DMS79 (cell line): ENCODE measurements at places on chromosomes 13 and 19.

- no peak for DNase-seq
Measured at GRCh38 chr19:963486-963951, 20.6 kb upstream of the WDR18 start.

DNA sequence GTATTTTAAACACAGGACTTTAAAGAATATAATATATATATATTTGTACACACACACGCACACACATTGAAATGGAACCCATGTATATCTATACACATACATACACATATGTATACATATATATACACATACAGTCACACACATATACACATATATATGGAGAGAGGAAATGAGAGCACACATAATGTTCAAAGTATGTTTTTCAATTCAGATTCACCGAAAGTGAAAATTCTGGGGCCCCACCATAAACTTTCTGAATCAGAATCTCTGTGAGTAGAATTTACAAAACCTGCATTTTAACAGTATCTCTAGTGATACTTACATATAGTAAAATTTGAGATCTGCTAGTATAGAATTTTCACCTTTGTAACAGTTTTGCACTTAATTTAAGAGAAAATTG, 60.4 kb upstream of the OBI1 start:
- no peak for DNase-seq

DNA sequence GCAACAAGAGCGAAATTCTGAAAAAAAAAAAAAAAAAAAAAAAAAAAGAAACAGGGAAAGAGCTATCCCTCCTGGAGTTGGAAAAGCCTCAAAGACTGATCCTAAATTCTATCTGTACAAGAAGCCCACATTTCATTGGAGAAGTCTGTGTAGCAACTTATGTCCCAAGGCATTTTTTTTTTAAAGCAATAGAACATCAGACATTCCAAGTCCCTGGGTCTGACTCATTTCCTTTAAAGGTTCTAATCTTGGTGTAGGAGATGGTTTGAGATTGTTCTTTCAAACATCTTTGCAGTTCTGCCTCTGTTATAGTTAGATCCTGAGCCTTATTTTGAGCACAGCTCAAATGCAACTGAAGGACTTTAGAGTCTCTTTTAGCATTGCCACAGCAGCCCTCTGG, 706.5 kb upstream of the MIR17HG start:
- no peak for DNase-seq

- peak; percentile 78 for DNase-seq
Measured at GRCh38 chr19:45404557-45405434, at the start of gene PPP1R13L. Gene PPP1R13L (minus strand): TSS chr19:45405069. CDS start chr19:45398318, 6,751 bp downstream.

GRCh38 chr19:46723023-46723461, 6.1 kb upstream of the PRKD2 start:
- DNase-seq = no peak

DNA sequence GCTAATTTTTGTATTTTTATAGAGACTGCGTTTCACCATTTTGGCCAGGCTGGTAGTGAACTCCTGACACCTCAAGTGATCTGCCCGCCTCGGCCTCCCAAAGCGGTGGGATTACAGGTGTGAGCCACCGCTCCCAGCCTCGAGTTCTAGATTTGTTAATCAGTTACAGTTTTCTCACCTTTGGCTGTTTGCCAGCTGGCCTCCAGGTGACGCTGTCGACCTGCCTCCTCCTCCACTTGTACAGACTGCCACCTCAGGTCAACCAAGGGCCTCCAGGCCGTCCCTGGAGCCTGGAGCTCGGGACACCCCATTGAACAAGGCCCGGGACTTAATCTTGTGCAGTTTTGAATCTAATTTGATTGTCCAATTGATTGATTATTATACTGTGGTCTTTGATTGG, 45.5 kb downstream of the IER2 start:
- DNase-seq = no peak

DNA sequence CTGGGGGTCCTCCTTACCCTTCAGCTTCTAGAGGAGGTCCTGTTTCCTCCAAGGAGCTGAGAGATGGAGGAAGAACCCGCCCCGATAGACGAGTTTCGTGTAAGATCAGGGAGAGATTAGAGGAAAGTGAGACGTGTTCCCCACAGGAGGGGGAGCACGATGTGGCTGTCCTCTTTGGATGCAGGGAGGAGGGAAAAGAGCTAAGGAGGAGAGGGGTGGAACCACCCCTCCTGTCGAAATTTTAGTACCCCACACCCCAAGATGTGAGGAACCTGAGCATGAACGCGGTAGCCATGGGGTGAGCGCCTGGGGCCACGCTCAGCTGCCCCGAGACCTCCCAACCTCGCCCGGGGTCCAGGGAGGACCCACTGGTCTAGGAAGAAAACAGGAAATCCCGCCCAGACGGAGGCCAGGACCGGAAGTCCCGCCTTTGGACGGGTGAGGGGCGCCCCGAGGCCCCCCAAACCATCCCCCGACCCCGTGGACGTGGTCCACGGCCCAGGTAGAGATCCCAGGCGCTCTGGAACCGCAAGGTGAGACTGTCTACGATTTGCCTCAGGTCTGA, 1.2 kb downstream of the AKT1S1 start:
- DNase-seq = no peak

DNA sequence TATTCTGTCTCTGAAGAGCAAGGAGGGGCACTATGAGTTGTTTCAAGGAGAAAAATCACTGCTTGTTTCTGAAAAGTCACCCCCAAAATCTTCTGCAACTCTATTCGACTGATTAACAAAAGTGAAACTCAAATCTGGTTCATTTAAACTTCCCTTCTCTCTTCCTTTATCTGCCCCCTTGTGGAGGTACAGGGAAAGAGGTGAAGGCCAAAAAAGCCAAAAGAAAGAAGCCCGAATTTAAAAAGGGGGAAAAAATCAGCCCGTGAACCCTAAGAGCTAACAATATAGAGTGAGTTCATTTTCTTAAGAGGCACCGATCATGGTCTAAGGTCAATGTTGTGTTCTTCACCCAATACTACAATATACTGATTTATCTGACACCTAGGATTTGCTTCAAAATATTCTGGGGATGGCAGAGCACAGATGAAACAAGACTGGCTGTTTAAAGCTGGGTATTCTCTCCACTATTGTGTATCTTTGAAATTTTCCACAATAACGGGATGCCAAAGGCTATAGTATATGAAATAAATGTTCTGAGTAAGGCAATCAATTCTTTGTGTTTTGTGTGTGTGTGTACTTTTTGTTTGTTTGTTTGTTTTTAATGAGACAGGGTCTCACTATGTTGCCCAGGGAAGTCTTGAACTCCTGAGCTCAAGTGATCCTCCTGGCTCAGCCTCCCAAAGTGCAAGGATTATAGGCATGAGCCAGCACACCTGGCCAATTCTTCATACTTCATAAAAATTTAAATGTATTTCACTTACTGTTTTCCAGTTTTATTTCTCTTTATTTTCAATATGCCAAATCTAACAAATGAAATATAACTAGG, 55.0 kb upstream of the EEF1AKMT1 start:
- DNase-seq = no peak

DNA sequence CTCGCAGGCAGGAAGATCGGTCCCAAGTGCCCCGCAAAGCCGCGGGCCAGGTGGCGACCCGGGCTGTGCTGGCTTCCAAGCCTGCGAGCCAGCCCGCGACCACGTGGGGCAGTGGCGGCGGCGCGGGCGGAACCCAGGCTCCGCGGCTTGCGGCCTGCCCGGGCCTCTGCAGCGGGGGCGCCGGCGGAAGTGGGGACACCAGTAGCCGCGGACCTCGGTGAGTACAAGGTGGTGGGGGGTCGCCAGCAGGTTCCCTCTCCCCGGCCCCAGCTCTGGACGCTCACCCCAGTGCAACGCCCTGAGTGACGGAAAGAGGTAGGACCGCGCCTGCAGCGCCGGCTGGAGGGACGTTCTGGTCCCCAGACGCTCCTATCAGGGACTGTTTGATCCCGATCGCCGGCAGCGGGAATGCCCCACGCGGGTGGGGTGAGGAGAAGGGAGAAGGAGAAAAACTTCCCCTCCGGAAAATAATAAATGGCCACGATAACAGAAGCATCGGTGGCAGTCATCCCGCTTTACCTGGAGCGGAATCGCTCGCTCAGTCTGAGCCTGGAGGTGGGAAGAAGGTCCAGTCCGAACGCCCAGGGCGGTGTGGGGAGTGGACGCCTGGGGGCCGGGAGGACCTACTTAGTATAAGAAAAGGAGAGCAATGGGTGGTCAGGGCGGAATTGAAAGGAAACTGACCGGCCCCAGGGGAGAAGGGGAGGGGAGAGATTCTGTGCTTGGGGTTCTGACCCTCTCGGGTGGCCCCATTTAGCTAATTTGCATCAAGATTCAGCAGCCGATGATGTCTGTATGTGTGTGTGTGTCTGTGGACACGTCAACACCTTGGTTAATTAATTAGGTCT, at the start of gene GEMIN7:
TSS of gene GEMIN7 (plus strand) at position 198 of the 848 bp plus-strand sequence. CDS start 10,855 bp downstream, outside the sequence.
- DNase-seq = peak; percentile 6

- no peak for DNase-seq
Measured at GRCh38 chr19:39133431-39134270, 8.1 kb downstream of the PAK4 start.

GRCh38 chr19:23776507-23777205, 18.0 kb upstream of the ZNF681 start:
- no peak for DNase-seq

DNA sequence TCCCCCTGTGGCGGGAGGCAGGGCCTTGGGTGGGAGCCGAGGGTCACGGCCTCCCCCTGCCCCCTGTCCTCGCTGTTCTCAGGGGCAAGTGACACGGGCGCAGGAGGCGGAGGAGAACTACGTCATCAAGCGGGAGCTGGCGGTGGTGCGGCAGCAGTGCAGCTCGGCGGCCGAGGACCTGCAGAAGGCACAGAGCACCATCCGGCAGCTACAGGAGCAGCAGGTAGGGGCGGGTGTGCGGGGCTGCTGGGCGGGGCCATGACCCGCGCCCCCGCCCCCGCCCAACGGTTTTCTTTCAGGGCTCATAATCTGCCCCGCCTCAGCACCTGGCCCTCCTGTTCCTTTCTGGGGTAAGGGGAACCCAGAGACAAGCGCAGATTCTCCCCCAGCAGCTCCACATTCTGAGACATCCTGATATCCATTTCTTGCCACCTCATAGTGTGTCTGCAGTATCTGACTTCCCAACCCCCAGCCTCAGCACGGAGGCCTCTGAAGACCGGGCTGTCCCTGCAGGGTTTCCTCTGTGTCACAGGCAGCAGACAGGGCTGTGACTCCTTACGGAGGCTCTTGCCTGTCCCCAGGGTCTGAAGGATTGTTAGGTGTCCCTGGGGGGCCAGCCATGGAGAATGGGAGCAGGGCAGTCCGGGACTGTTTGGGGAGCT, 15.9 kb downstream of the PRR36 start:
- DNase-seq = no peak

DNA sequence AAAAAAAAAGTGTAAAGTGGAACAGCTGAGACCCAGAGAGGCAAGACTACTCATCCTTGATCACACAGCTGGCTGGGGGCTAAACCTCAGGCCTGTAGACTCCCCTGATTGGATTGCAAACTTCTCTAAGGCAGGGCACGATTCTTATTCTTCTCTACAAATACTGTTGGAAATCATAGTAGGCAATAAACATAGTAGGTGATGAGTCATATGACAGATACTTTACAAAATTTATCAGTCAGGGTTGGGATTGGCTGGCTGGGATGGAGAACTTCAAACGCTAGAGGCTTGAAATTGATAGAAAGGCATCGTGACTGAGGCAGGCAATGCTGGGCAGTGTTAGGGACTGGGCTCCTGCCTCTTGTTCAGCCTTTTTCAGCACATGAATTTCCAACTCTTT, 5.9 kb upstream of the MATK start:
- DNase-seq = no peak

DNA sequence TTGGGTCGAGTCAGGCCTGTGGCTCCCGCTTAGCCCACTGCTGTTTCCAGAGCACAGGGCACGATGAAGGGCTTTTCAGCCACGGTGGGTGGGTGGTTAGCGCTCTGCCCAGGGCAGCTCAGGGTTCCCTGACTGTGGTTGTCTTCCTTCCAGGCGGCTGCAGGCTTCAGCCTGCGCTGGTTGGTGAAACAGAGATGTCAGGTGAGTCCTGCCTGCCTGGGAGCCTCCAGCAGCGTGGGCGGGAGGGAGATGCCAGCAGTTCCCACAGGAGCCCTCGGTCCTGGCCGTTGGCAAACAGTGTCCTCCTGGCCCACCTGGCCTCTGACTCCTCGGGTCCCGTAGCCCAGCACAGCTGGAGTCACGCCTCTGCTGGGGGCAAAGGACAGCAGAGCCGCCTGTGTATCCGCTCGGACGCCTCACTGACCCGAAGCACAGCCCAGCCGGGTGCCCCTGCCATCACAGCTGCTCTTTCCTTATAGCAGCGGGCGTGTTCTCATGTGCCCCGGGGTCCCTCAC, 9.7 kb downstream of the ADAT3 start:
- DNase-seq = no peak

DNA sequence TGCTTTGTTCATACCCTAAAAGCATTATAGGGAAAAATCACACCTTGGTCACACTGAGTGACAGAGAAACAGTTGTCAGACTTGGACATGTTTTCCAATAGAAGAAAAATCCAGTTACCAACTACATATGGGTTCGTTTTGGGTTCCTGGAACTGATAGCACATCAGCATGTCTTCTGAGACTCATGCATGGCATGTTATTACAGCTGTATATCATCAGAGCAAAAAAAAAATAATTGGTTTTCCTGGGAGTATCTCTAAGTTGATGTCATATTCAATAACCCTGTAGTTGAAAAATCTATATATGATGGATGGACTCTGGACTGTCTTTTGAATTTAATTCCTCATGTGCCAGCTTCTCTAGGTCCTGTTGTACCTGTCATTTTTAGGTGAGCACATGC, 211.6 kb downstream of the DNAJC15 start:
- DNase-seq = no peak

DNA sequence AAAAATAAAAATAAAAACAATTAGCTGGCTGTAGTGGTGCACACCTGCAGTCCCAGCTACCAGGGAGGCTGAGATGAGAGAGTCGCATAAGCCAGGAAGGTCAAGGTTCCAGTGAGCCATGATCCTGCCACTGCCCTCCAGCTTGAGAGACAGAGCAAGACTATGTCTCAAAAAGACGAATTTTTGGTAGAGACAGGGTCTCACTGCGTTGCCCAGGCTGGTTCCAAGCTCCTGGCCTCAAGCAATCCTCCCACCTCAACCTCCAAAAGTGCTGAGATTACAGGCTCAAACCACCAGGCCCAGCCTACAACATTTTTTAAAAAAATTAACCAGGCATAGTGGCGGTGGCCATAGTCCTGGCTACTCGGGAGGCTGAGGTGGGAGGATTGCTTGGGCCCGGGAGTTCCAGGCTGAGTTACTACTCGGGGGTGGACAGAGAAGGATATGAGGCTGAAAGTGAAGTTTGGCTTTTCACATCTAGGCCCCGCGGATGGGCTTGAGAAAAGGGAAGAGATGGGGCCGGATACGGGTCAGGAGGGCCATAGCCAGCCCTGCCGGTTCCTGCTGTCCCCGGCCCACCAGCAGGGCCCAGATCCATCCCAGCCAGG, 10.2 kb downstream of the NDUFA11 start:
- DNase-seq = no peak

DNA sequence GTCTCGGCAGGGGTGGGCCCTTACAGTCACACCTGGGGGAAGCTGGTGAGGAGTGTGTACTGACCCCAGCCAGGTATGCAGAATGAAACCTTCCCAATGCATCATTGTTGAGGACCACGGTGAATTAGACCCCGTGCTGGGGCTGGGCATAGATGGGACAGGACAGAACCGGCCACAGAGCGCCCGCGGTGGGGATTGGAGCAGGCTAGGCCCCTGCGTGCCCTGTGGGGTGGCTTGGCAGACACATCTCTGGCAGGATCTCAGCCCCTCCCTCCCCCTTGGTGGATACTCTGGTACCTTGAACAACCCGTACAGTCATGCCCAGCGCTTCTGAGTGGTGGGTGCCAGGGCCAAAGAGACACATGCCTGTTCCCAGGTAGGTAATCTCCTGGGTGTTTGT, 200.6 kb downstream of the TEX29 start:
- no peak for DNase-seq
